ENCODE measurements at places on chromosomes 2 and 18.

GRCh38 chr18:31102025-31102684 lies at the start of gene DSC2:
Gene DSC2 (minus strand): TSS chr18:31102421. CDS start chr18:31101971, 450 bp downstream.
- no peak for DNase-seq

DNA sequence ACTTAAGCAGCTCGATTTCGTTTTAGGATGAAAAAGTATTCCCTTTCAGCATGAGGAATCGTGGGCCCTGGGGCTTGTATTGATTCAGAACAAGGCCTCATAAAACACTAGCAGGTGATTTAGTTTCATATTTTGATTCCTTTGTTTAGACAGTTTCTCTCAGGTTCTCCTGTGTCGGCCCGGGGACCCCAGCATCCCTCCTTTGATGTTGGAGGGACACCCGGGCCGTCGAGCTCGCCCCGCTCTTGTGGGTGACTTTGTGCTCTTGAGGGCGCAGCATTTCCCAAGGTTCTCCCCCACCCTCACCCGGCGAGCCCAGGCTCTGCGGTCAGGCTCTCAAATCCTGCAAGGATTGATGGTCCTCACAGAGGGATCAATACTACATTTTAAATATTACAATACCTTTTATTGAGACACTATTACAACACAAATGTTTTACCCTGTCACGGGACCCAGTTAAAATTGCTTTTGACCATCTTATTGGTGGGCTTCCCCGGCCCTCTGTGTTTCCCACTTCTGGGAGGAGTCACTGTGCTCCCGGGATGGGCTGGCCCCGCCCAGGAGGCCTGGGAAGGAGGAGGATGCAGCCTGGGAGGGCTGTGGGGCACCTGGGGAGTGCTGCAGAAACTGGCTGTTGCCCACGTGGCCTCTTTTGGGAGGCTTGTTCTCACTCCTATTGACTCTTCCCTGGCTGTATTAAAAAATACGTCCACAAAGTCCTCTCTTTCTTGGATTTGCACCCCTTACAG lies 222.6 kb downstream of the INSIG2 start:
- no peak for DNase-seq

- no peak for DNase-seq
Observed at GRCh38 chr18:9210966-9211365, 74.4 kb downstream of the ANKRD12 start.

GRCh38 chr18:44885507-44885906 lies 204.8 kb downstream of the SETBP1 start:
- no peak for DNase-seq

DNA sequence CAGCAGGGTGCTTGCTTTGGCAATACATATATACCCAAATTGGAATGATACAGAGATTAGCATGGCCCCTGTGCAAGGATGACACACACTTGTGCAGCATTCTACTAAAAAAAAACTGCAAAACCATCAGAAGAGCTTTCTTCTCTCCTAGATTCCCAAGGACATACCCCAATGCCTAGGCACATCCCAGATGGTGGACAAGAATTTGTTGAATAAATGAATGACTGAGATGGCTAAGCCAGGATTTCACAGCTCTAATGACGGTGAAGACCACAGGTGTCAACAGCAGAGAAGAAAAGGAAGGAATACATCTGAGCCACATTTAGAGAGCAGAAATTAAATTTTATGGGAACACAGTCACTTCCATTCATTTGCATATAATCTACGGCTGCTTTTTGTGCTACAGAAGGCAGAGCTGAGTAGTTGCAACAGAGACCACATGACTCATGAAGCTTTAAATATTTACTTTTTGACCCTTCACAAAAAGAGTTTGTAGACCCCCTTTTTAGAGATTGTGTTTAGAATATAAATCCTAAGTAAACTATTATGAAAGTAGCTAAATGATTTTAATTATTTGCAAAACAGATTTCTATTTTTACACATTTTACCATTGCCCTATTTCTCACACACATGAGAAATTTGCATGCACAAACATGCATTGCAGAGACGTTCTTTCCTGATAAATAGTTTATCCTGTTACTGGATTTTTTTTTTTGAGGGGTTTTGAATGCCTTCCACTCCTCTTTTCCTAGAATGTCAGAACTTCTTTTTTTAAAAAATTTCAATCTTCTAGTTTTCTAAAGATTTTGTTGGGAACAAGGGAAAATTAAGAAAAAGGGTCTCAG lies 119.0 kb downstream of the PMAIP1 start:
- no peak for DNase-seq

DNA sequence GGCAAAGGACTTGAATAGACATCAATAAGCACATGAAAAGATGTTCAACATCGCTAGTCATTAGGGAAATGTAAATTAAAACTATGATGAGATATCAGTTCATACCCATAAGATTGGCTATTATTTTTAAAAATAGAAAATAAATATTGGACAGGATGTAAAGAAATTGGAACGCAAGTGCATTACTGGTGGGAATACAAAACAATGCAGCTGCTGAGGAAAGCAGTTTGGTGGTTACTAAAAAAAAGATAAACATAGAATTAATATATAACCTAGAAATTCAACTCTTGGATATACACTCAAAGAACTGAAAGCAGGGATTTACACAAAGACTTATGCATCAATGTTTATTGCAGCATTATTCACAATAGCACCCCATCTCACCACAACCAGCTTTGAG lies 174.5 kb upstream of the NDUFV2 start:
- DNase-seq = no peak

DNA sequence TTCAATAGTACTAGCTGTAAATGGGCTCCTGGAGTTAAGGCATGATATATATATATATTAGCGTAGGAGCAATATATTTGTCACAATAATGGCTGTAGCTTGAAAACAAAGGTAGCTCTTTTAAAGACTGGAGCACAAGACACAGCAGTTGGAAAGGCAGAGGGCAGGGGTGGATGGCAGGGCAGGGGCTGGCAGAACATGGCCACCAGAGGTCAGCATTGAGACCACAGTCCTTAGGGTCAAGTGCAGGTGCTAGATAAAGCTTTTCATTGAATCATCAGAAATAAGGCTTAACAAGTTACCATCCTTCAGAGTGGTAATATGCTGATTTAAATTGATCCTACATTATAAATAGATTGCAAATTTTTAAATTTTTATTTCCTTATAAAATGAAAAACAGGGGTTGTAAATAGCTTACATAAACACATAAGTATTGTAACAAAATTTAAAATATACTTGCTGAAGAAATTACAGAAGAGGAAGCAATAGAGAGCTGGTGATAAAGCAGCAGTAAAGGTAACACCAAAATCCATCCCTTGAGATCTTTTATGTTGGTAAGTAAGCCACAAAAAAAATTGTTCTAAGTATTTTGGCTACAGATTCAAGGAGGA lies 161.2 kb upstream of the PIEZO2 start:
- no peak for DNase-seq

- DNase-seq = no peak
Observed at GRCh38 chr2:33240178-33240577, 236.3 kb upstream of the RASGRP3 start.

GRCh38 chr2:161139098-161139987 lies 20.9 kb upstream of the TANK start:
- DNase-seq = no peak
